ENCODE measurements at places on chromosomes 1 and 21.

DNA sequence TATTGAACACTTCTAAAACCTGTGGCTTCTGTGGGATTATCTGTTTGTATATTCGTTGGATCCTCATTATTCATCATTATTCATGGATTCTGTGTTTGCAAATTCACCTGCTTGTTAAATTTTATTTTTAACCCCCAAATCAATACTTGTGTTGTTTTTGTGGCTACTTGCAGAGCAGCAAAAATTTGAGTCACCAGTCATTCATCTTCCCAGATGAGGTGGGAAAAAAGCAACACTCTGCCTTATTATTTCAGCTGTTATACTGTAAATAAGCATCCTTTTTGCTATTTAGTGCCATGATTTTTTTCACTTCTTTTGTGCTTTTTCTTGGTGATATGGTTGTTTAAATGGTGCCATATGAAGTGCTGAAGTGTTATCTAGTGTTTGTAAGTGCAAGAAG, 56.7 kb downstream of the RASAL2 start:
- DNase-seq = no peak

- DNase-seq = peak; percentile 52
Observed at GRCh38 chr1:225999912-226000337, 782 bp upstream of the SDE2 start.

GRCh38 chr1:11448373-11449099, 30.4 kb upstream of the DISP3 start:
- no peak for DNase-seq

DNA sequence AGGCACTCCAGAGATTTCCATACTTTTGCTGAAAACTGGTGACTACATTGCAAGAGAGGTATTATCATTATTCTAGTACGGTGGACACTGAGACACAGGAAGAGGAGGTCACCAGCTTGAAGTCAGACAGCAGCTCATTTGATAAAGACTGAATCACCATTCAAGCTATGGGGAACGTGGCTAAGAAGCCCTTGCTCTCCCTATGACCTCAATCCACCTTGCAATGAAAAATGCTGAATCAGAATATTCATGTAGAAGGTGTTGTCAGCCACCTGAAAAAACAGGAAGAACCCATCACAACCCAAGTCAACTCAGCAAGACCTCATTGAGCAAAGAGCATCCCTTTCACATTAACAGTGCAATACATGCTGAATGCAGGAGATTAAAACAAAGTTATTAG, 59.0 kb upstream of the FGGY start:
- DNase-seq = no peak

GRCh38 chr1:159867664-159868026, 5.2 kb upstream of the VSIG8 start:
- DNase-seq = peak; percentile 96

DNA sequence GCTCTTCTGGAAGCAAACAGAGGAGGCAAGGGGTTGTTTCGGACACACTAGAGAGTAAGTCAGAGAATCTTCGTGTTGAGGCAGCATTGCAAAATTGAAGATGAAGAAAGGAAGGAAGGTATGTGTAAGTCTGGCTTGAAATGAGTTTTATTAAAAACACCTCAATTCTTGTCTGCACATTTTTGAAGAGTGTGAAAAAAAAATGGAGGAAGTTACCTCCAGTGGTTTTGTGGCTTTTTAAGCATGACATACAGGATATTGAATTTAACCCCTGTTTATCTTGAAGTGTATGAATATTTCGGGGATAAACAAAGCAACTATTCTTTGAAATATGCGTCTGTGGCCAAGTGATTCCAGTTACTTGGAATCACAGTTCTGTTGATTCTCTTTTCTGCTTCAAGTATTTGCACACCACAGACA, 203.2 kb upstream of the SGIP1 start:
- DNase-seq = no peak

GRCh38 chr1:199310708-199311107, 671.9 kb downstream of the PTPRC start:
- DNase-seq = no peak

DNA sequence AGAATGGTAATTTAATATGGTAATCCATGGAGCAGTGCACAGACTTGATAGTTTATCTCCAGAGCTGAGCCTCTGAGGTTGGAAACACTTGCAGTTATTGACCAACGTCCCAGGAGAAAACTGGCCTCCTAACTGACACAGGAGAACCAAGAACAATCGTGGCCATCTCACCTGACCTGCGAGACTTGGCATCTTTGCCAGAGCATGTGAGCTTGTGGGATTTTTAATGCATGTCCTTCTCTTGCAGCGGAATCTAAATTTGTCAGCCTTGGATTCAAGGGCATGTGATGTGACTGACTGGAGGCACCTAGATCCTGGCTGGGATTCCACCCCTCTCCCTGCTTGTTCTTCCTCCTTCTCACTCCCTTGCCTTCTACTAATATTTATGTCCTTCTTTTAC, 27.8 kb upstream of the SLC26A9 start:
- DNase-seq = no peak

- peak; percentile 54 for DNase-seq
Observed at GRCh38 chr1:3156936-3157335, 87.9 kb downstream of the PRDM16 start.
